ENCODE measurements at places on chromosomes 2 and 18.

DNA sequence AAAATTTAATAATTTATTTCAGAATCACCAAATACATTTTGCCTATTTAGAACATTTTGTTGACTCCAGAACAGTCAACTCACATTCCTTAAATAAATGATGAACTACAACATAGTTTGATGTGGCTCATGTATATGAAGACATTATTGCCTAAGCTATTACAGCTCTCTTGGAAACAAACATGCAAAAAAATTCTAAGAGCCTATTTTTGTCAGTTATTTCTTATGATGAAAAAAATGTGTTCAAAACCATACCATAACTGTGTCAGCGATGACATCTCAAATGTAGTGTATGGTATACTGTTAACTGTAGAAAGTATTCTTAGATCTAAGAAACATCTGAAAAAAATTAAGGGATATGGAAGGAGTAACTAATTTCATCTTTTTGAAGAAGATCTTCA lies 6.3 kb upstream of the EMILIN2 start:
- DNase-seq, result no peak

DNA sequence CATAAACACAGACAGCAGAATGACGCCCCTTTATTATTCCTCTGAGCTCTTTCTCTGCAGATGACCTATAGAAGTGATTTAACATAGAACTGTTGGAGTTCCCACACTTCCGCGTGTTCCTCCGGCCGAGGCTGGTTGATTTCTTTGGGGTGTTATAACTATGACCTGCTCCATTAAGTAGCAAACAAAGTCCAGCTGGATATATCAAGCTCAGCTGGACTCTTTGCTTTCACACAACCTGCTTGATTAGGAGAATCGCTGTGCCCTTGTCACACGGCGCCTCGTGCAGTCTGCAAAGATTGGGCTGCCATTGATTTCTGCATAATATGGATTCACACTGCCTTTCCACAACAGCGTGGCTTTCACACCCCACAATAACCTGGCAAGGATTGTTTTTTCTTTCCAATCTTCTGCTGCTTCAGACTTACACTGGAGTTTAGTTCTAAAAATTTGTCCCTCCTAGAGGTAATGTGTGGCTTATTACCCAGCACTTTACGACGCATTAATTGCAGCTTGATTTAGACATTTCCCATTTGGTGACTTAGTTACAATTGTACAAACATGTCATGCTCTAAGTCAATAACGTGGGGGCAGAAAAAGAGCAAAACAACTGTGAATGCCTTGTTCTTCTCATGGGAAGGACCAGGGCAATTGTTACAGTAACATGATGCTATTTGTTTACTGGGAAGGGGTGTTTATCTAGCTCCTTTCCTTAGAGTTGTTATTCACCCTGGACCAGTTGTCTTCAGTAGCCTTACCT lies 485.7 kb downstream of the TXNL1 start:
- no peak for DNase-seq

DNA sequence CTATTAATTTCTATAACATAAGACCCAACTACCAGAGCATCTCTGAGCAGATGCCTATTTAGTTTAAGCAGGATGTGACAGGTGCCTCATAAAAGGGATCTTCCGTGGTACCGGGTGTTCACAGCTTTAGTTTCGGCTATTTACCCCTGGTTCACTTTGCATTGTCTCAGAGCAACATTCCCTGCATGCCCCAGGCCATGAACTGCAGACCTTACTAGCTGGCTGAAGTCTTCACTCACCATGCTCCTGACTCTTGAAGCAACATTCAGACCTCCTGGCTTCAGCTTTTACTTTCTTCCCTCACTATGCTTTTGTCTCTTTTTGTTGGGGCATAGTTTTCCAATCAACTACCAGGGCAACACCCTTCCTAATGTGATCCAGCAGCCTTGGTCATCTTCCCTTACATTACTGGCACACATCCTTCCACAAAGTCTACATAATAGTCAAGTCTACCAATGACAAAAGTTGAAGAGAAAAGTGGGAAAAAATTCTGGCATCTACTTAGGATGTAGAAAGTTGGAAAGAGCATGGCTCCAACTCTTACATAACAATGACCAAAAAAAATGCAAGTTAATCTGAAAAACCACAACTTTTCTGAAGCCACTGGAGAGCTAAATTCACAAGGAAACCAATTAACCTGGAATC lies 99.2 kb downstream of the SESTD1 start:
- DNase-seq, result peak; percentile 24

GRCh38 chr2:232901736-232902578 lies 31.9 kb downstream of the SNORC start:
- DNase-seq, result no peak

DNA sequence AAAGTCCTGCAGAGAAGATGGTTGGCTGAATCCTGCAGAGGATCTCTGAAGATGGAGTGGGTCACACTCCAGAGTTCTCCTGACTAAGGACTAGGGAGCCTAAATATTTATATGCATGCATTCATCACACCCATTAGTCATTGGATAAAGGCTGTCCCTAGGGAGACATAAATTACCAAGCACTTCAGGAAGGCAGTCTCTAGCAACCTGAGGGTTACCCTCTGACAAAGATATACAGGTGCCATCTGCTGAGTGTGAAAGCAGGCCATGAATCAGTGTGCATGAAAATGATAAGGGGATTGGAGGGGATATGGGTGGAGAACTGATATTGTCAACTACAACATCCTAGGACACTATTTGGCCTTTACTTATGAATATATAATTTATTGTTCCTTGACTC lies 294.8 kb upstream of the DDX18 start:
- no peak for DNase-seq

GRCh38 chr2:121648206-121649148 lies 785 bp downstream of the CLASP1 start:
- DNase-seq, result peak; percentile 55

DNA sequence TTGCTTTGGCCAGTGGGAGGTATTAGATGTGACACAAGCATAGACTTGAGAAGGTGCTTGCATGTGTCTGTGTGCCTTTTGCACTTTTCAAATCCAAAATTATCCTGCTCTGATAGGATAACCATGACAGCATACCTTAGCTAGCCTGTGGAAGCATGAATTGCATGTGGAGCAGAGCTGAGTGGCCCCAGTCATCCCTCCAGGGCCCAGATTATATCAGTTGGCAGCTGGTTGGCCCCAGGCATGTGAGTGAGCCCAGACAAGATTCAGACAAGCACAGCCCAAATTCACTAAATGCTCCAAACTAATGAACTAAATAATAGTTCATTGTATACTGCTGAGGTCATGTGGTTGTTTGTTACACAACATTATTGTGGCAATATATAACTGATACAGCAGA lies 18.8 kb downstream of the TACR1 start:
- no peak for DNase-seq

- DNase-seq, result no peak
Observed at GRCh38 chr18:57797209-57797651, 5.9 kb downstream of the ATP8B1 start.

DNA sequence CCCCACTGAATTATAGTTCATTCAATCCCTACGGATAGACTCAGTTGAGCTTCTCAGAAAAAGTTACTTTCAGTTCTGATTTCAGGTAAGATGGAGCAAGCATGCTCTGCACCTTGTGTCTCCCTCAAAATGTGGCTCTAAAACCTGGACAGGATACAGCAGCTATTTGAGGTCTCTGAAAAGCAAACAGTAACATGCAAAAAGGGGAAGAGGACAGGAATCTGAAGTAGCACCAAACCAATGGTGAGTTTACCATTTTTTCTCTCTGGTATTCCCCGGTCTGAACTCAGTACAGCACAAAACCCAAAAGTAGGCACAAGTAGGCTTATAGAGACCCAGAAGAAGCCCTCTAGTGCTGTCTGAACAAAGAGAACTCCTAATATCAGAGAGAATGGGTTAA lies 34.1 kb downstream of the LANCL1 start:
- DNase-seq, result no peak

GRCh38 chr18:40546875-40547274 lies 1408.2 kb upstream of the PIK3C3 start:
- no peak for DNase-seq

- DNase-seq, result no peak
Observed at GRCh38 chr2:67965246-67965645, 97.6 kb downstream of the C1D start.

DNA sequence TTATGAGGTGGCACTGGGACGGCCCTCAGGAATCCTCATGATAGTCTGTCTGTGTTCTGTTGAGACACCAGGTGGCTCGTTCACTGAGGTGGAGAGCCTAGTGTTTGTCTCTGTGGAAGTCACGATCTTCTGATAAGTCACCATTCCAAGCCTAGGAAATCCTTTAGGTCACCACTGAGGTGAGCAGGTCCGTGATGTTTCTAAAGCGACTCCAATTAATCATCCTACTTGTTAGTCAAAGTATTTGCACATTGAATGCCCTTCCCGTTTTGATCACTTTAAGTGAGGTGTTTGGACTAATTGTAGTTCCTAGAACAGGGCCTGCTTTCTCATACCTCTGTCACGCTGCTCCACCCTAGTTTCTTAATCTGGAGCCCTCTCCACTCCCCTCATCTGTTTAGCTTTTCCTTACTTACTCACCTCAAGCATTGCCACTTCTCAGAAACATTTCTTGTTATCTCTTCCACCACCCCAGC lies 28.0 kb upstream of the DSG3 start:
- DNase-seq, result no peak

- DNase-seq, result no peak
Observed at GRCh38 chr18:67035026-67035425, 431.1 kb upstream of the CDH19 start.

DNA sequence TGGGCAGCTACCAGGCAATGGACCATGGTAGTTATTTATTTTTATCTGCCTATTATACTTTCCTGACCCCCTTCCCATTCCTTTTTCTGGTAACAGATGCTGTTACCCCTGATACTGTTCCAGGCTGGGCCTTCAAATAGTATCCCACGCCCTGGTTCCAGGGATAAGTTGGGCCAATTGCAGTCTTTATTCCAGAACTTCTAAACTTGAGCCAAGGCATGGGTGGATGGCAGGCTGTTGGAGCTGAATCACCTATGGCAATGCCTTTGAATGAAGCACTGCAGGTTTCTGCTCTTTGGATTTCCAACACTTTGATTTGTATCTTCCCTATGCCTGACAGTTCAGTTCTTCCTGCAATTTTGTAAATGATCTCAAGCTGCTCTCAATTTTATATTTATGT lies 99.2 kb upstream of the LHCGR start:
- DNase-seq, result no peak

GRCh38 chr18:36307513-36307912 lies 10.0 kb downstream of the FHOD3 start:
- no peak for DNase-seq

DNA sequence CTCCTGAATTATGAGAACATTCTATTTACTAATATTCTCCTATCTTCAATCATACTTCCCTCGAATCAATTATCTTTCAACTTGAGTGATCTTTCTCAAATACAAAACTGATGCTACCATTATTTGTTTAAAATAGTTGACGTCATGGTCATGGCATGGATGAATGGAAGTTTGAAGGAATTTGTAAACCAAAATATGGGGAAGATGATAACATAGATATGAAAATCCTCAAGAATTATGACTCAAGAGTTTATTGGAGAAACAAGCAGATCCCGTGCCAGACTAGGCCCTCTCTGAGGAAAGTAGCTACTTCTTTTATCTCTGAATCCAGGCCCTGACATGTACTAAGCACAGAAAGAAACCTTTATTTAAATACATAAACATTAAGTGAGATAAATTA lies 270.4 kb upstream of the MC4R start:
- no peak for DNase-seq

DNA sequence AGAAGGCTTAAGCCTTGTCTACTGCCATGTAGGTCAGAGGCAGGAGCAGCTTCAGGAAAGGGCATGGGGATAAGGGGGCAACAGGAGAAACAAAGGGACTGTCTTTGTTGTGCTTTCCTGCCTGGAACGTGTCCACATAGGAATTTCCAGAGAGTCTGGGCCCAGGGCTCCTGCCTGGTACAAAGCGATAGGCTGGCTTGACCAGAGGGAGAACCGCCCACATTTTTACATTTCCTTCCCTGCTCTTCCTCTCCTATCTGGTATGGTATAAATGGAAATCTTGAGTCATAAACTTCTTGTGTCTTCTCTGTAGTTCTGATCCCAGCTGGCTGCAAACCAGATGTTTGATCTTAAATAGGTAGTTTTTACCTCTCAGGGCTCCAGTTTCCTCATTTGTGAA lies 414.8 kb downstream of the HRH4 start:
- DNase-seq, result no peak

- DNase-seq, result no peak
Observed at GRCh38 chr2:203802342-203803052, 65.1 kb upstream of the CTLA4 start.

DNA sequence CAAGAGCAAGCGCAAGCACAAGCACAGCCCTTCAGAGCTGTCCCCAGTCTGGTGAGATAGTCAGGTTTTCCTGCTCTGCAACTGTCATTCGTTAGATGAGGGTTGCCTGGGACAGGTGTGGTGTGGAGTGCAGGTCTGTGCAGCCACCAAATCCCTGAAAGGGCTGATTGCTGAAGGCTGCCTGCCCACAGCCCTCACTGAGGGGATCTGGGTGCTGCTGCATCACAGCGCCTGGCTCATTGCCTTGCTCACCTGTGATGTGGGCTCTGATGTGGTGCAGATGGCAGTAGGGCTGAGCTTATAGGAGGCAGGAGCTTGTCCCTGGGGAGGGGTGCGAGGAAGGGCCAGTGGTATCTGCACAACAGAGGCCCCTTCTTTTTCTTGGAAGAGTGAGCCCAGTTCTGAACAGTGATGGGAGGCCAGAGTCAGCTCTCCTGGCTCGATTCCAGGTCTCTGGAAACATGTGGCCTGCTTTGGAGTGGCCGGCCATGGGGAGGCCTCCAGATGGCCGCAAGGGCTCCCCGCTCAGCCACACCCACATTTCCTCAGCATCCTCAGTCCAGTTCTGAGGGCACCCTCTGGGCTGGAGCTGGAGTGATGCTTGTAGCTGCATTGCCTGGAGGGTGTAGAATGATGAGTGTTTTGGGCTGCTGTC lies 11.4 kb downstream of the UBE2F start:
- no peak for DNase-seq

- DNase-seq, result no peak
Observed at GRCh38 chr2:213958086-213958485, 452.8 kb upstream of the VWC2L start.
